ENCODE measurements at places on chromosomes 3 and 15. TPM values are rescaled to one million over a fixed set of nuclear protein-coding genes. Genes with fewer than 3 reads are reported as not detected.
A peak's percentile ranks its signal among the peaks of the same experiment; 100 is the strongest.

Gene CADM2
- total RNA-seq: 5.8 TPM

Gene MED12L
- 10.8 TPM for total RNA-seq

Gene CD86
- not detected for total RNA-seq

DNA sequence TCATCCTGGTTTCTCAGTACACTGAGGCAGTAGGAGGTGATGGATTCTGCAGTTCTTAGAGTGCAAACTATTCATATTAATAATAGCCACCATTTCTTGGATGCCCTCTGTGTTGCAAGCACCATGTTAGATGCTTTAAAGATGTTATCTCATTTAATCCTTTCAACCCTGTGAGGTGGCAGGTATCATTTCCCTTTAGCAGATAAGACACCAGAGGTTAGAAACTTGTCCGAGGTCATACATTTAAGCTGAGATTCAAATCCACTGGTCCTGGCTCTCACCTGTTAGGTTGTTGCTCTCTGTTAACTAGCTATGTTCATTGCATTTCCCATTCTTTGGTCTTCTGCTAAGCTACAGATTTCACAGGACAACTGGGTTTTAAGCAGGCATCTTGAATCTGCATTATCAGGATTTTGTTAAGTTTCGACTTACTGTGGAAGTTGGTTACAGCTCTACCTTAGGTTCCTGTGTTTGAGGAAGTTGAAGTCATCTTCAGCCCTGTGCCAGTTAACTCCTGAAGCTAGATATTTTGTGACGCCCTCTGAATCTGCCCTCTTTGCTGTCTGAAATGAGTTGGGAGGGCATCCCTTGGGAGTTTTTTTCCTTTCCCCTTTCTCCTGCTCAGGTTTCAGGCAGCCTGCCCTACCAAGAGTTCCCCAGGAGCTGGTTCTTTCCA, 6.4 kb downstream of the PDE8A start:
- peaks cover 10% of the 10 kb centered on the region for H3K27me3 ChIP-seq
- H3K4me1 ChIP-seq: peaks cover 27% of the 10 kb centered on the region
- H3K36me3 ChIP-seq: peaks cover 2% of the 10 kb centered on the region
- no peak for DNase-seq
- H3K27ac ChIP-seq: no peak overlapping the region
- no peak overlapping the region for H3K4me3 ChIP-seq

Gene PRKCI
- 67.6 TPM for total RNA-seq

- peaks cover 4% of the 10 kb centered on the region for H3K36me3 ChIP-seq
- H3K4me1 ChIP-seq: peaks cover 16% of the 10 kb centered on the region
- peak overlapping the region; percentile 96 for H3K27ac ChIP-seq
- peak overlapping the region; percentile 88 for H3K4me3 ChIP-seq
- no peak for DNase-seq
- H3K27me3 ChIP-seq: no peaks in the 10 kb centered on the region
Measured at GRCh38 chr3:32684029-32684799, 774 bp upstream of the CNOT10 start.

- H3K4me1 ChIP-seq: no peaks in the 10 kb centered on the region
- H3K36me3 ChIP-seq: peaks cover 1% of the 10 kb centered on the region
- DNase-seq: no peak
- H3K27ac ChIP-seq: no peak overlapping the region
- no peak overlapping the region for H3K4me3 ChIP-seq
- no peaks in the 10 kb centered on the region for H3K27me3 ChIP-seq
Measured at GRCh38 chr15:45728641-45729040, 93.8 kb downstream of the SQOR start.
